ENCODE measurements at places on chromosomes 5 and 9. TPM values are rescaled to one million over a fixed set of nuclear protein-coding genes. Genes with fewer than 3 reads are reported as not detected.

Gene RLN1
- not detected for polyA plus RNA-seq

Gene SLIT3
- polyA plus RNA-seq = 64.7 TPM

Gene TERT
- polyA plus RNA-seq = not detected

Gene IFNA13
- polyA plus RNA-seq = not detected

Gene NINJ1
- 48.2 TPM for polyA plus RNA-seq

Gene SOX30
- polyA plus RNA-seq = 0.33 TPM

Gene ANKDD1B
- polyA plus RNA-seq = 0.41 TPM

Gene RAI14
- 25.6 TPM for polyA plus RNA-seq

Gene SEMA5A
- polyA plus RNA-seq = 4.2 TPM

Gene PCDHB8
- 1.0 TPM for polyA plus RNA-seq

Gene PRELID1
- polyA plus RNA-seq = 122 TPM

Gene MELK
- 0.44 TPM for polyA plus RNA-seq

Gene GLDC
- 2.9 TPM for polyA plus RNA-seq

Gene OXCT1
- 23.7 TPM for polyA plus RNA-seq

Gene PCDHA1
- 0.03 TPM for polyA plus RNA-seq

Gene ACSL6
- polyA plus RNA-seq = 0.42 TPM

Gene TIGD6
- polyA plus RNA-seq = 4.1 TPM

Gene CCT5
- polyA plus RNA-seq = 148 TPM

Gene MRPS27
- 39.5 TPM for polyA plus RNA-seq

Gene TPPP
- polyA plus RNA-seq = 17.5 TPM

Gene CTSV
- polyA plus RNA-seq = 0.13 TPM
